ENCODE measurements at places on chromosomes 6 and 20.

GRCh38 chr6:41442800-41443501, 103.2 kb upstream of the FOXP4 start:
- peak; percentile 45 for DNase-seq

DNA sequence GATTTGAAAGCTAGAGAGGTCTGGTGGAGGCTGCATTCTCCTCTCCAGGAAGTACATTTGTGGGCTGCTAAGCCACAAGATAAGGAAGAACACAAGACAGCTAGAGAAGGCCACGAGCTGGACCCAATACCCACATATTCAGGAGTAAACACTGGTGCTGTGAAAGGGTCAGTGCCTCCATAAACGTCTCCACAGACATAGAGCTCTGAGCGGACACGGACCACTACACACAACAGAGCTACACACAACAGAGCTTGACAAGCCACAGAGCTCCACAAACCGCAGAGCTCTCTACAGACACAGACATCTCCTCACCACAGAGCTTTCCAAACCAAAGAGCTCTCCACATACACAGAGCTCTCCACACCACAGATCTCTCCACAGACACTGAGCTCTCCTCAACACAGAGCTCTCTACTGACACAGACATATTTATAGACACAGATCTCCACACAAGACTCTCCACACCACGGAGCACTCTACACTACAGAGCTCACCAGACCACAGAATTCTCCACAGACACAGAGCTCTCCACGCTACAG, 51.9 kb downstream of the ERMARD start:
- no peak for DNase-seq

DNA sequence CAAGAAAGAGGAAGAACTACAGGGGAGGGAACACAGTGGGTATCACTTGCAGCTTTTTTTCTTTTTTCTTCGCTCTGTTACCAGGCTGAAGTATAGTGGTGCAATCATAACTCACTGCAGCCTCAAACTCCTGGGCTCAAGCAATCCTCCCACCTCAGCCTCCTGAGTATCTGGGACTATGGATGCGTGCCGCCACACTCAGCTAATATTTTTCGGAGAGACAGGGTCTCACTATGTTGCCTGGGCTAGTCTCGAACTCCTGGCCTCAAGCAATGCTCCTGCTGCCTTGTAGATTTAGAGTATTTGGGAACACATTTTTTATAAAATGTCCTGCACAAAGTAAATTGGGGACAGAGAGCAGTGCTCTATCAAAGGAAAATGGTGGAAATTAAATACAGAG, 28.3 kb downstream of the PARD6B start:
- no peak for DNase-seq

DNA sequence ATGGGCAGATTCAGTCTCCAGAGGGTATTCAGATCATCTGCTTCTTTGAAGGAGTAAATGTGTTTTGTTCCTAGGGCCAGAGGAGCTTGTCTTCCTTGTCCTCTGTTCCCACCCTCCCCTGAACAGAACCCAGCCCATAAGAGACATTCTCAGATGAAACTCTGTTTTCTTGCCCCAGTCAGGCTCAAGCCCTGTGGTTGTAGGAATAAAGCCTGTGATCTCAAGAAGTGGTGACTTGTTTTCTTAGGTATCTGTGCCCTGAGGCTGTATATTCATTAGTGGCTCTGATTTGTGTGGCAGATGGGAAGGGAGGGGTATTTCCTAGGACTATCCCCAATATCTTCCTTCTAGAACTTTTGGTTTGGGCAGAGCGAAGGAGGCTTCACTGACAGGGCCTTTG, 27.9 kb downstream of the GSS start:
- DNase-seq: no peak

DNA sequence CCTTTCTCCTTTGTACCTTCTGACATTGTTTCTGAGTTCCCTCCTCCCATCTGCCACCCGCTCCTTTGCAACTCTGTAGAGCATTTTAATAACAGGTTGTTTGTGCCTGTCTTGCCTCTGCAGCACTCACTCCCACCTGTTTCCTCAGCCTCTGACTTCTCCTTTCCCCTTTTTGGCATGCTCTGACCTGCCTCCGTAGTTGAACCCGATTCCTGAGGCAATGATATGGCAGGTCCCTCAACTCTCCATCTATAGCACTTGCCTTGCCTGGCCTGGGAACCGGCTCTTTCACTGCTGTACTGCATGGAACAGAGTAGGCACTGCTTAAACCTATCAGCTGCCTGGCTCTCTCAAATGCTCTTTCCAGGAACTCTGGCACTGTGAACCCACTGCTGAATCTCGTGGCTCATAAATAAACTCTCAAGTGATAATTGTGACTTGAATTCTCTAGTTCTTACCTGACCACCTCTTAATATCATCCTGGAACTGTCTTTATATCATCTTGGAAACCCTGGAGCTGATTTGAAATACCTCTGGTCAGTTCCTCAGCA, 50.3 kb downstream of the UTRN start:
- peak; percentile 64 for DNase-seq

DNA sequence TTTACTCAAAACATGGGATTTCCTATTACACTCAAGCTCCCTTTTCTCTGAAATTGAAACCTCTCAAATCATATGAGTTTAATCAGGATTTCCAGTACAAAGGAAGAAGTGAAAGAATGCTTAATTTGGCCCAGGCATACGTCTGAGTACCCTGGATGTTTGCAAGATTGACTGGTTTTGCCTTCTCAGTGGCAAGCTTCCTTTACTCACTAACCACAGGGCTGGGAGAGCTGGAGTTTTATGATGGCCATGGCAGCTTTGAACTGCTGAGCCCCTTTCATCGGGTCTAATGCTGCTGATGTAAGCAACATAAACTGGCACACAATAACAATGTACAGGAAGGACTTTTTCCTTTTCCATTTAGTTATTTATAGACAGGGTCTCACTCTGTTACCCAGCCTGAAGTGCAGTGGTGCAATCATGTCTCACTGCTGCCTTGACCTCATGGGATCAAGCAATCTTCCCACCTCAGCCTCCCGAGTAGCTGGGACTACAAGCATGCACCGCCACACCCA, 194.8 kb downstream of the SLC35F1 start:
- peak; percentile 3 for DNase-seq

GRCh38 chr6:72976484-72976883, 248.8 kb downstream of the KHDC1L start:
- DNase-seq: no peak
